ENCODE measurements at places on chromosomes 1 and 21.
A peak's percentile ranks its signal among the peaks of the same experiment; 100 is the strongest.

- no peak for DNase-seq
Measured at GRCh38 chr1:23167353-23168078, 1.1 kb downstream of the LUZP1 start.

GRCh38 chr1:185670187-185670627 lies 64.0 kb upstream of the HMCN1 start:
- no peak for DNase-seq

DNA sequence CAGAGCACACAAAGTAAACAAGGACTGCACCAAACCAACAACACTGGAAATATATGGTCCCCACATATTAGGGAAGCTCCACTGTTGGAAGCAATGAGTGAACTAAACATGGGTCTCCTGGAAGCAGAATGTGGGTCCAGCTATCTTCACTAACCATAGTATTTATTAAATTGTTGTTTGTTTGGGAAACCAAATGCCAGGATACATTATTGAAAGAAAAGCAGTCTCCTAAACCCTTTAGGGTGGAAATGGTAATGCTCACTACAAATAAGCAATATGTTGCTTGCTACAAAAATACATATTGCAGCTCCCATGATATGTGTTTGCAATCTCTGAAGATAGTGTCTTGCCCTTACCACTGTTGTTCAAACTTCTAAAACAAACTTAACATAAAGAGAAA lies 2.2 kb downstream of the NEGR1 start:
- no peak for DNase-seq

DNA sequence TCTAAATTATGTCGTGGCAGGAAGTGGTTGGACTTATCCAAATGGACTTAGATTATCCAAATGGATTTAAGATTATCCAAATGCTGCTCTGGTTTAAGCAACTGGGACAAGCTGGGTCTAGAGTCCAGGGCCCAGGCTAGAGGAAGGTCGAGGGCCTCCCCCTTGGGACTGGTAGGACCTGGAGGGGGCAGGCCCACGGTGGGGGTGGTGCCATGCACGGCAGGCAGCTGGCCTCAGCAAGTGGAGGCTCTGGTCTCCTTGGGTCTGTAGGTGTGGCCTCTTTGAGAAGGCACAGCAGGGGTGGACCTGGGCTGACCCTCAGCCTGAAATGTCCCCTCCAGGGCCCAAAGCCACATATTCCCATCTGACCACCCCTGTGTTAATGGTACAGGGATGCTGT lies 29.8 kb downstream of the PADI6 start:
- no peak for DNase-seq

- no peak for DNase-seq
Measured at GRCh38 chr1:226541231-226541630, 7.3 kb upstream of the STUM start.

DNA sequence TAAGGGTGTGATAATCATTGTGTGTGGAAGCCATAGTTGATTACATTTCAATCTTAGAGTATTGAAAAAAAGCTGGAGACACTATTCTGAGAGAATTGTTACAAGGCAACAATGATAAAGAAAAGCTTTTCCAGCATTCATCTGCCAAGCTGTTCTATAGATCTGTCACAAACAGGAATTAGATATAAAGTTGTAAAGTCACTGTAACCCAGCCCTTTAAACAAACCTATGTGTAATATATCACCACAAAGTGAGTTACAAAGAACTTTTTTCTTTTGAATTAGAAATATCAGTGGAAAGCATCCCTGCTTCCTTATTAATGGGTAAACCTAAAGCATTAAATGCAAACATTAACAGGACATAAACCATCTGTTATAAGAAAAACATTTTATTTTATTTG lies 55.4 kb downstream of the RPAP2 start:
- DNase-seq, result no peak

DNA sequence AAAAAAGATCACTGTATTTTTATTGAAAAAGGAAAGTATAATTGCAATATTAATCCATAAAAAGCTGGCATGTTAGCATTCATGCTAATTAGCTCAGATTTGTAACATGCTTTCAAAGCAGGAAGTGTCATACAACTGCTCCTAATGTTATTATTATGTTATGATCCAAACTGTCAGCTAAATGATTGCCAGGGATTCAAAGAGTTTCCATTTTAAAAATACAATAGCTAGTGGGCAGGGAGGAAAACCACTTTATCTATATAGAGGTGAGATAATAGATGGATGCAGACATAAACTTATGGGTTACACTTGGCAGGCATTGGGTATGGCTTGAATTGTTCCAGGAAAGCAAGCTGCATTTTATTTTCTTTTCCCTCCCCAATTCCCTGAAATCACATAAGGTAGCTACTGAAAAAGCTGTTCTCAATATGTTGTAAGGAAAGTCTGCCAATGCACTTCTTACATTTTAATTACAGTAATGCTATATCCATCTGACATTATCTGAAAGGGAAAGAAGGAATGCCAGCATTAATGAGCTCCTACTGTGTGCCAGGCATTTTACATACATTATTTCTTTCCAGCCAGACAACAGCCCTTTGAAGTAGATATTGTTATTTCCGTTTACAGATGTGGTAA lies 9.8 kb upstream of the MYSM1 start:
- no peak for DNase-seq

GRCh38 chr21:39208624-39209333 lies 25.5 kb upstream of the PSMG1 start:
- no peak for DNase-seq

DNA sequence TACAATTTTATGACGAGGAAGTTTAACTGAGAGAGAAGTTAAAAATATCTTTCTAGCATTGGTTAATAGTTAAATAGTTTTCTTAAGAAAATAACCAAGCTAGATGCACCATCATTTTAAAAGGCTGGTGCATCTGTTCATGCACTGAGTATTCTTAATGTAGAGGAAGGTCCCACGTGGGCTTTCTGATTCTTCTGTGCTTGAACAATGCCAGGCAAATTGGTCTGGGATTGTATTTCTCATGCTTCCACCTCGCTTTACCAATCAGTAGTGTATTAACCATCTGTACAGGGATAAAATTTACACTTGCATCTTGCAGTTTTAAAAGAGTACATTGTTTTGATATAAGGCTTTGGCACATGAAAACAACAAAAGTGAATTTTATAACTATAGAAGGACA lies 47.4 kb upstream of the MTF2 start:
- no peak for DNase-seq

GRCh38 chr1:65539266-65540131 lies 119.0 kb downstream of the LEPR start:
- no peak for DNase-seq

DNA sequence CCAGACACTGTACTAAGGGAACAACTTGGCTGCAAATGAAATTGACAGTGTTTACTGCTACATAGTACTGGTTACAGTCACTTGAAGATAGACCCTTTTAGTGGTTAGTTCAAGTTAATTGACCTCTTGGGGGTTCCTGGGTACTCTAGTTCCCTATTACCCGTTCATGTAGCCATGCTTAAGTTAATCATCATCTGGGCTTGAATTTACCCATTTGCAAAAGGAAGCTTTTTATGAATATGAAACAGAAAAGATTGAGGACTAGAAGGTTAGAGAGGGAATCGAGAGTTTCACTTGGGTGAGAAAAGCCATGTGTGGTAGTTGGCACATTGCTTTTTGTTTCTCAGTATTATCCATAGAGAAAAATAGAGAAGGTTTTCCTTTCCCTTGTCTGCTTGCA lies 2.7 kb downstream of the MIA3 start:
- no peak for DNase-seq

- no peak for DNase-seq
Measured at GRCh38 chr1:60731321-60731720, 351.0 kb upstream of the NFIA start.

- DNase-seq, result no peak
Measured at GRCh38 chr1:15676688-15677661, 7.1 kb upstream of the PLEKHM2 start.

DNA sequence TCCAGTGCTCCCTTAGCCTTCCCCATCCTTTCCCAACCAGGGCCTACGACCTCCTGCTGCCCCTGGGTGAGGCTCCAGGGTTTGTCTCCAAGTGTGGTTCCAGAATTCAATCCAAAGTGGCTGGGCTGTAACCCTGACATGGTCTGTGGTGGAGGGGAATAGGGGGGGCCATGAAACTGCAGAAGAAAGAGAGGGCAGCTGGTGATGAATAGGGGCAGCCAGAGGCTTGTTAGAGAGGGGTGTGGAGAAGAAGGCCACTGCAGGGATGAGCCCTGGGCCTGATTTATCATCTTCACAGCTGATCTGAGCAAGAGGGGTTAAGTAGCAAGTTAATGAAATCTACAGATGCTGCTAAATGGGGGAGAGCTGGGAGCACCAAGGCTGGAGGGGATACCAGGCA lies 12.9 kb upstream of the ERI3 start:
- no peak for DNase-seq

GRCh38 chr1:44620072-44620471 lies 54.2 kb downstream of the TMEM53 start:
- DNase-seq, result no peak

GRCh38 chr1:54462597-54463258 lies 56.5 kb upstream of the SSBP3 start:
- DNase-seq, result no peak

- no peak for DNase-seq
Measured at GRCh38 chr1:44929531-44929930, 56.9 kb downstream of the EIF2B3 start.

- peak; percentile 73 for DNase-seq
Measured at GRCh38 chr1:6486433-6487011, 4.9 kb downstream of the PLEKHG5 start.

DNA sequence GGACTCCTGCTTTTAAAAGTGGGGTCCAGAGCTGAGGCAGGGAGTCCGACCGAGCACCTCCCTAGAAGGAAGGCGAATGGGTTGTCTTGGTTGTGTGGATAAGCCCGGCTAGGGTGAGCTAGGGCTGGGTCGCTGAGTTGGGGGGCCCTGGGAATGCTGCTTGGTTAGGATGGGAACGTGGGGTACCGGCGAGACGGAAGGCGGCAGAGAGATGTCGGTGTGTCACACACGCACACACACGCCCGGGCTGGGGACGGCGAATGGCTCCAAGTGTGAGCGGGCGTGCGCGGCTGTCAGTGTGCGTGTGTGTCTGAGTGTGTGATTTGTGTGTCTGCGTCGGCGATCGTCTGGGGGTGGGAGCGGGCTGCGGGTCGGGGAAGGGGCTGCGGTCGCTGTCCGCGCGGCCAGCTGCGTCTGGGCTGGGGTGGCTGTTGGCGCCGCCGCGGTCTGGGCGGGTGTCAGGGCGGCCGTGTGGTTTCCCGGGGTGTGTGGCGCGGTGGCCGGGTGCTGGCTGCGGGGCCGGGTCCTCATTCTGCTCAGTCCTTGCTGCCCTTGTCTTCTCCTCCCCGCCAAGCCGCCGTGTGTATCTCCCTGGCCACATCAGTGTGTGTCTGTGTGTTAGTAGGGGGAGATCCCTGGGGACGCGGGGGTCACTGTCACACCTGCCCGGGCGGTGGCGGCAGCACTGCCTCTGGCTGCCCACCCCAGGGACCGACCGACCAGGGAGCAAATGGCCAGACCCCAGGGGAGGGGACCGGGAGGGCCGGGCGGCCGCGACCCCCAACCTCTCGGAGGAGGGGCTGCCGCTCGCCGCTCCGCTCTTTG lies 1.1 kb downstream of the EFNA3 start:
- no peak for DNase-seq

DNA sequence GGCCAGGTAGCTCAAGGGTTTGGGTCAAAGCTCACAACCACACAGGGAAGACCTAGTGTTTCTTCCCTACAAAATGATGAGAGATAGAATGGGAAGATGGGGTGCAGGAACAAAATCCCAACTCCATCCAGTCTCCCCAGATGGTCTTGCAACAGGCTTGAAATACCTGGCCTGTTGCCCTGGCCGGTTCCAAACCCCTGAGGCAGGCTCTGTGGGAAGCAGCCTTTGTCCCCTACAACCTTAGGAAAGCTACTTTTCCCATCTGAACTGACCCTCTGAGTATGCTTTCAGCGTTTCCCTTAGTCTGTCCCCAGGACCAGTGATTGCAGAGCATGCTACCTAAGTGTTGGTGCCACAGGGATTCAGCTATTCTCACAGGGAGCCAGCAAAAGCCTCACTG lies 104.0 kb downstream of the GDAP2 start:
- DNase-seq, result no peak

DNA sequence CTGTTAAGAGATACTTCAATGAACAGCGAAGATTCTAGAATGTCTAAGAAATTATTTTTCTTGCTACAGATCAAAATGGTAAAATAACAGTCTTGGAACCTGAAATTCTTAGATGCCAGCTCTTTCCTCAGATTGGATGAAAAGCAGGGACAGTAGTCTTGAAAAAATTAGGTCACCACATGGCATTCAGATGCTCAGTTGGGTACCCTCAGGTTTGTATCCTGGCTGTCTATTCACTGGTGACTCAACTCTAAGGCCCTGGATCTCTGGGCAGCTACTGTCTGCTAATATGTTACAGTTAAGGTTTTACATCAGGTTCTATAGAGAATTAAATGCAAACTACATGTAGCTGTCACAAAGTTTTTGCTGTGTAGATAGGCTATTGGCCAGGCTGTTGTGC lies 528.9 kb upstream of the ADAMTS5 start:
- no peak for DNase-seq

DNA sequence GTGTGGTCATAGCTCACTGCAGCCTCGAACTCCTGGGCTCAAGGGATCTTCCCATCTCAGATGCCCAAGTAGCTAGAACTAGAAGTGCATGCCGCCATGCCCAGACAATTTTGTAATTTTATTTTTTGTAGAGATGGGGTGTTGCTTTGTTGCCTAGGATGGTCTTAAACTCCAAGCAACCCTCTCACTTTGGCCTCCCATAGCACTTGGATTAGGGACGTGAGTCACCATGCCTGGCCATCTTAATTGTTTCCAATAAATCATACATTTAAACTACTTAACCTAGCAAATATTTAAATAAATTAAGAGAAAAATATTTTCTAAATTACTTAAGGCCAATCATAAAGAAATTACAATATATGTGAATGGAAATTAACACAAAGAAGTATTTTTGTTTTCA lies 35.1 kb upstream of the ADGRL4 start:
- no peak for DNase-seq

- DNase-seq, result no peak
Measured at GRCh38 chr1:247060771-247061170, 17.8 kb downstream of the ZNF670 start.

- DNase-seq, result no peak
Measured at GRCh38 chr1:197774466-197775281, 606 bp downstream of the DENND1B start.

- DNase-seq, result no peak
Measured at GRCh38 chr1:200415227-200415626, 5.4 kb upstream of the ZNF281 start.

- no peak for DNase-seq
Measured at GRCh38 chr1:67729872-67730271, 44.9 kb downstream of the GADD45A start.

DNA sequence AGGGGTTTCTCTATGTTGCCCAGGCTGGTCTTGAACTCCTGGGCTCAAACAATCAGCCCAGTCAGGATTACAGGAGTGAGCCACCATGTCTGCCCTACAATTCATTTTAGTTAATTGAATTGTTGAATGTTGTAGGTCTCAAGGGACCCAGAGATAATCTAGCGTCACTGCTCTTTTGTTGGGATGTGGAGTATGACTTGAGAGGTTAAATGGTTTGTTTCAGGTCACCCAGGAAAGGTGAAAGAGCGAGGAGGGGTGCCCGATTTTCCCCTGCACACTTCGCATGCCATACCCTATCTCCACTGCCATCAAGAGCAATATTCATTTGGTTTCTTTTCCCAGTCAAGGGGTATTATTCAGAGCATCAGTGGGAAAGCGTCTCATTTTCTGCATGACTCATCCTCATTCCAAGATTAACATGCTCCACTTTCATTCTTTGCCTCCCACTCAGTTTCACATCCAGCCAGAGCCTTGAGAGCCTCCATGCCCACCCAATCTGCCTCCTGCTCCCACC lies 13.1 kb upstream of the SLC30A1 start:
- DNase-seq, result no peak

- DNase-seq, result no peak
Measured at GRCh38 chr1:228669242-228669585, 66.1 kb upstream of the RHOU start.

- DNase-seq, result no peak
Measured at GRCh38 chr1:171506525-171507304, 21.4 kb downstream of the PRRC2C start.

Measured in omental fat pad (tissue), 4 donors.